ENCODE measurements at places on chromosomes 7 and 10.

- no peak for DNase-seq
Measured at GRCh38 chr7:20790375-20790774, 3.7 kb upstream of the SP8 start.

- DNase-seq = no peak
Measured at GRCh38 chr10:6119423-6119822, 30.6 kb downstream of the RBM17 start.

DNA sequence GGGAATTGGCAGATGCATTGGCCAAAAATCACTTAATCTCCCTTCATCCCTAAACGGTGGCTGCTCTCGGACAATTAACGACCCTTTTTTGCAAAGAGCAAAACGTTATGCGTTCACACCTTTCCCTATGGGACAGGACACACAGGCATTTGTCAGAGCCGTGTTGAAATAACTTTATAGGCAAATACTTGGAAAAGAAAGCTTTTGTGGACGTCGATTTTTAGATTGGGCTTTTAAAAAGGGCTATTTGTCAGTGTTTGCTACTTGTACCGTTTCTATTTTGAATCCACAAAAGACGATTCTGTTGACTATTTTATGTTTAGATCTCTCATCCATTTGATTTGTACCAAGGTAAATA is 245.6 kb downstream of the SLC25A13 start:
- DNase-seq = no peak

DNA sequence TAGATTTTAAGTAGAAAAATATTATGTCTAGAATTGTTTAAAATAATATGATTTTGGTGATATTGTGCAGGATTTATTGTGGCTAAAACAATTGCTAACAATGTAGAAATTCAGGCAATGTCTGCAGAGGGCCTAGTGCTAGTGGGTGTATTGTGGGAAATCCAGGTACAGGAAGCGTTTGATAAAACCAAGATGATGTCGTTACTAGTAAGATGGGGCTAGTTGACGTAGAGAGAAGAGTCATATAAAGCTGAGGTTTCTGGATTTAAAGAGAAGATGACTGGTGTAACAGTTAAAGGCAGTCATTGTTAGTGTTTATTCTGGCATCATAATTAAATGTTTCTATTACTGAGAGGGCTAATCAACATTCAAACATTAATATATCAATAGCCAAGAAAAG is 43.5 kb downstream of the ADK start:
- DNase-seq = peak; percentile 38

DNA sequence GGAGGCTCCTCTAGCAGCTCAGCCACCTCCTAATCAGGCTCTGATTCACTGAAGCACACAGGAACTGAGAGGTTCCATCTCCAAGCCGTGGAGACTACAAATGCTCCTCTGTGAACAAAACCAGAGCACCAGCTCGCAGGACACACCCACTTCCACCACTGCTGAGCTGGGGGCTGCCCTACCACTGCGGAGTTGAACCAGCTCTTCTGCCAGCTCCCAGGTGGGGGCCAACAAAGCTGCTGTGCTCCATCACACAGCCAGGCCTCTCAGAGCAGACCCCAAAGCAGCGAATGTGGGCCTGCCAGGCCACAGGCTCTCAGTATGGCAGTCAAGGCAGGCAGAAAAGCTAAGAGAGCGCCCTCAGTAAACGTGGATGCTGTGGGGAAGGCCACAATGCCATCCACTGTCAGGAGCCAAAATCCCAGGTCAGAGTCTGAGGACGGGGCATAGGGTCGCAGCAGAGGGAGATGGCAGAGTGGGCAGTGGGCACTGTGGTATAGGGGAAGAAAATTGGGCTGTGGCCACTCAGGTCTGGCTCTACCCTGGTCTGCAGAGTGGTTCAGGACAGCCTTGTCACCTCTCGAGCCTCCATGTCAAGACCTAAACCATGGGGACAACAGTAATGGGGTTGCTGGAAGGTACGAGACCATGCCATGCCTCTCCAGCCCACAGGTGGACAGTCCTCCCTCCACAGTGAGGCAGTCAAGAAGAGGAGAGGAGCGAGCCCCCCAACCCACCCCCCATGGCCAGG is 82.1 kb downstream of the GRID1 start:
- DNase-seq = no peak

DNA sequence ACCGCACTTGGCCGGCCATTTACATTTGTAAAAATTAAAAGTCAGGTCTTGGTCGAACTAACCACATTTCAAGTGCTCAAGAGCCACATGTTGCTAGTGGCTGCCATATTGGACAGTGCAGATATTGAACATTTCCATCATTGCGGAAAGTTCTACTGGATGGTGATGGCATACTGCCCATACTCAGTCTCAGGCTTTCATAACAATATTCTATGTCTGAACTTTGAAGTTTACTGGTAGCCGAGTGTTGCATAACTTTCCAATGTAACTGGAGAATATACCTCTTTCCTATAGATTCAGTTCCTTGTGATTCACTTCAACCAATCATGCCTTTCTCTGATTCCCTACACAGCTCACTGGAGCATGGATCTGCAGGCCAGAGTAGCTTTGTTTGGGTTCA is 43.7 kb downstream of the PSMC2 start:
- no peak for DNase-seq

DNA sequence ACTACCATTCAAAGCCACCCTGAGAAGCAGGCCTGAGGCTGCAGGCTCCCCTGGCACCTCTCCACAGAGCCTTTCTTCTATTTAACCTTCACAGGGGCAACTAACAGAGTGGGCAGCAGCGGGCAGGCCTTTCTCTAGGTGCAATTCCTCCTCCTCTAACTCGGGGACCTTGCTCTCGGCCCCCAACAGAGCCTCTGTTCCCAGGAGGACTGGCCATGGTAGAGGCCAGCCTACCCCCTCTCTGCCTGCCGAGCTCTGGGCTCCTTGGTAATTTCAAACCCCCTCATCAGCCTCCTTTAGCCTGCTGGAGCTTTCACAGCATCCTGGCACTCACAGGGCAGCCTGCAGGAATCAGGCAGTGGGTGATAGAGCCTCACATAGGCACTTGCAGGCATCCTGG is 920.8 kb upstream of the ZNF722 start:
- DNase-seq = no peak

GRCh38 chr10:106816318-106817085 is 348.0 kb downstream of the SORCS1 start:
- no peak for DNase-seq

DNA sequence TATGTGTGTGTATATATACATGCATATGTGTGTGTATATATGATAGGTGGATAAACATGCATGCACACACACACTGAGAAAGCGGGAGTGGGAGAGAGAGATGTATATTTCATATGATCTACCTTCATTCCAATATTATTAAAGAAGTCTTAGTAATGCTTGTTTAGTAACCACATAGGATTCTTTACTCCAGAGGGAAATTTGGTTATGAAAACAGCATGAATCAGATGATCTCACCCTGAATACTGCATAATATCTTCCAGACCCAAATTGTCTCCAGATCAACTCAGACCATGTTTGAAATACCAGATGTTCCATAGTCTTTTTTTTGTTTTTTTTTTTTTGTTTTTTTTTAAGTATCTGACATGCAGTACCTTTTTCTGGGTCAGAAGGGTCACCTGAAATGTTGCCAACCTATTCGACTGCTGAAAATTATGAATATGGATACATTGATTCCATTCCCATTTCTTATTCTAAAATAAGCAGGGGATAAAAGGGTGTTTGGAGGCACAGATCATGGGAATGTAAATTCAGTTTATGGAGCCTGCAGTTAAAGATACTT is 17.4 kb downstream of the TES start:
- DNase-seq = no peak

- DNase-seq = no peak
Measured at GRCh38 chr7:11182736-11183135, 209.1 kb downstream of the PHF14 start.

DNA sequence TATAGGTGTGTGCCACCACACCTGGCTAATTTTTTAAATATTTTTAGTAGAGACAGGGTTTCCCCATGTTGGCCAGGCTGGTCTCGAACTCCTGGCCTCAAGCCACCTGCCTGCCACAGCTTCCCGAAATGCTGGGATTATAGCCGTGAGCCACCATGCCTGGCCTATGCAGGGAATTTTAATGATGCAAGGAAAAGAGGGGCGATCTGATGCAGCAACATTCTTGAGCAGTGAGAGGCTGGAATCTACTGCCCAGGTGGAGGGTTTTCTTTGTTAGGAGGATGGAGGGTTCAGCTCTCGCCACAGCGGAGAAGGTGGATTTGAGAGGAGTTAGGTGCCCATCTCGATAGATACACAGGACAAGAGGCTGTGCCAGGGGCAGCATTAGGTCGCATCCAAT is 332.3 kb downstream of the GATA3 start:
- DNase-seq = no peak

DNA sequence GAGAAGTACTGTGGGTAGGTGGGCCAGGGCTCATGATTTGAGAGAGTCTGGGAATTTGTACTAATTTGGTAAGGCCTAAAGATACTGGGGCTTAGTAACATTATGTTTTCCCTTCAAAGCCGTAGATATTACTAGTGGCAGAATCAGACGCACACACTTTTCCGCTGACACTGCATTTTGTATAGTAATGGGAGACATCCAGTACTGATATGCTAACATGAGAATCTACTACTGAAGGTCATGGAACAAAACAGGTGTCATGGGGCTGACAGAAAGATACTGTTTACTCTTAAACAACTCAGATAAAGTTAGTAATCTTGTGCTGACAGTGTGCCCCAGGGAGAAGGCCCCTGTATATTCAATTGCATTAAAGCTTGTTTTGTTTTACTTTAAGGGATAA is 11.1 kb upstream of the GIMAP7 start:
- DNase-seq = no peak

DNA sequence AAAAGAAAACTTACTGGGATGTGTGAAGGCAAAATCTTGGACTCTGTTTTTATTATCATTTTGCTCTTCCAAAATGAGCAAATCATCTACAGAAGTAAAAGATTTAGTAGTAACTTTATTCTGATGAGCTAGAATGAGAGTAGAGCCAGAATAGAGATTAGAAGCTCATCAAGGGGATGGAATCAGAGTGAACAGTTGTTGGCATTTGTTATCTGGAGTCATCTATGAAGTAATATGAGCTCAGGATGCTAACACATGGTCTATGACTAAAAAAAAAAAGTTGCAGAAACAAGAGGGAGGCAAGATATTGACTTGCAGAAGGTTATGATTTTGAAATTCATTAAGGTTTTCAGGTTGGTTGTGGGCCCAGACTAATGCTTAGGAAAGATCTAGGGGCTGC is 409.1 kb upstream of the ETV1 start:
- DNase-seq = no peak

DNA sequence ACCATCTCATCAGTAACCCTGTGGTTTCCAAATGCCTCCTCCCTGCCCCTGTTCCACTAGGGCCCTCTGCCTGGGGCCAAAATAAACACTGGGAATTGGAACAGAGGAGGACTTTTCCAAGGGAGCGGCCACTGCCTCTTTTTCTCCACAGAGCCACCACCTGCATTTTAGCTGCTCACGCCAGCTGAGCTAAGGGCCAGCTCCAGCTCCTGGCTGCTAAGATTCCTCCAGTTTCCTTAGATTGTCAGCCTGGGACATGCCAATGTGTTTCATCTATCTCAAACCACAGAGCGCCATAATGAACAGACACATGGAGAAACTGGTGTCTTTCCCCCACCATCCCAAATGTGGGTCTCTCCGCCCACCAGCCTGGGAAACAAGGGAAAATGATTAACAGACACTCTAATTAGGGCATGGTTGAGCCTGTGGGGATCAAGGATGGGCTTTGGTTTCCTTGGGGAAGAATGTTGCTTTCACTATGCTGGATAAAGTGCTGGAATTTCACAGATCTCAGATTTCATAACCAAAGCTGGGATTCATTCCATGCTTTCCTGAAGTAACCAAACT is 52.2 kb downstream of the ASB13 start:
- DNase-seq = no peak

- DNase-seq = no peak
Measured at GRCh38 chr10:114893251-114893650, 44.7 kb upstream of the TRUB1 start.

- DNase-seq = no peak
Measured at GRCh38 chr7:46832136-46832535, 749.8 kb downstream of the TNS3 start.

GRCh38 chr10:91613411-91614187 is 19.3 kb downstream of the PPP1R3C start:
- DNase-seq = no peak

- no peak for DNase-seq
Measured at GRCh38 chr7:85074016-85074415, 112.8 kb downstream of the SEMA3D start.

- DNase-seq = peak; percentile 11
Measured at GRCh38 chr7:87934699-87935383, 790 bp downstream of the ADAM22 start.

DNA sequence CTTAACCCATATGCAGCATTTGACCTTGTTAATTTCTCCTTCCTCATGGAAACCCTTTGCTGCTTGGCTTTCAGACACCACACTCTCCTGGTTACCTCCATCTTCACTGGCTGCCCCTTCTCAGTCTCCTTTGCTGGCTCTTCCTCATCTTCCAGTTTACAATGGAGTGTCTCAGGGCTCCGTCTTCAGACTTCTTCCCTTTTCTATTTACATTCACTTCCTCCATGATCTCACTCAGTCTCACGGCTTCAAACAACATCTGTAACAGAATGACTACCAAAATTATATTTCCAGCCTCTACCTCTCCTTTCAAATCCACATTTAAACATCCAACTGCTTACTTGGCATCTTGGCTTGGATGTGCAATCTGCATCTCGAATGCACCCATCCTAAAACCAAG is 140.4 kb downstream of the DKK1 start:
- no peak for DNase-seq

- DNase-seq = no peak
Measured at GRCh38 chr10:110672580-110672919, 28.4 kb downstream of the RBM20 start.

GRCh38 chr7:100486111-100486636 is 2.4 kb downstream of the NYAP1 start:
- no peak for DNase-seq

DNA sequence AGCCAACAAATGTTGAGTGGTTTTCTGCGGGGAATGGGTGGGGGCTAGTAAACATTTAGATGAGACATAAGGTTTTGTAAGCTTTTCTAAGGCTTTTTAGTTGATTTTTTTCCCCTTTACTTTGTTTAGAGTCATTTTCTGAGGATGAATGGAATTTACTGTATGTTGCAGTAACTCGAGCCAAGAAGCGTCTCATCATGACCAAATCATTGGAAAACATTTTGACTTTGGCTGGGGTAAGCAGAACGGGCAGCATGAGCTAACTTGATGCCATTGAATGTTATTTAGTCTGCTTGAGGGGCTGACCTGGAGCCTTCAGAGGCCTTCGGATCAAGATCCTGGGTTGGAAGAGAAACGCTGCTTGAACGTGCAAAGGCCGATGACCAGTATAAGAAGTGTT is 37.3 kb downstream of the FBH1 start:
- no peak for DNase-seq

- DNase-seq = no peak
Measured at GRCh38 chr10:75492173-75492925, 60.9 kb downstream of the LRMDA start.

GRCh38 chr10:7258948-7259523 is 151.8 kb downstream of the SFMBT2 start:
- DNase-seq = peak; percentile 73

- DNase-seq = no peak
Measured at GRCh38 chr10:20648263-20648874, 248.7 kb downstream of the NEBL start.
